ENCODE measurements at places on chromosomes 6 and 20.
A peak's percentile ranks its signal among the peaks of the same experiment; 100 is the strongest.

DNA sequence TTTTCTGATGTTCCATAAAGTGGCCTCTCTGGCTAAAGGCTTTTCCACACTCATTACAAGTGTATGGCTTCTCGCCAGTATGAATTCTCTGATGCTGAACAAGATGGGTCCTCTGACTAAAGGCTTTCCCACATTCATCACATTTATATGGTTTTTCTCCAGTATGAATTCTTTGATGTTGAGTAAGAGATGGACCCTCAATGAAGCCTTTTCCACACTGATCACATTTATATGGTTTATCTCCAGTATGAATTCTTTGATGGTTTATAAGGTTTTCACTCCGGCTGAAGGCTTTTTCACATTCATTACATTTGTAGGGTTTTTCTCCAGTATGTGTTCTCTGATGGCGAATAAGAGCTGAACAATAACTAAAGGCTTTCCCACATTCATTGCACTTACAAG lies 20.4 kb downstream of the ZNF184 start:
- DNase-seq = no peak

DNA sequence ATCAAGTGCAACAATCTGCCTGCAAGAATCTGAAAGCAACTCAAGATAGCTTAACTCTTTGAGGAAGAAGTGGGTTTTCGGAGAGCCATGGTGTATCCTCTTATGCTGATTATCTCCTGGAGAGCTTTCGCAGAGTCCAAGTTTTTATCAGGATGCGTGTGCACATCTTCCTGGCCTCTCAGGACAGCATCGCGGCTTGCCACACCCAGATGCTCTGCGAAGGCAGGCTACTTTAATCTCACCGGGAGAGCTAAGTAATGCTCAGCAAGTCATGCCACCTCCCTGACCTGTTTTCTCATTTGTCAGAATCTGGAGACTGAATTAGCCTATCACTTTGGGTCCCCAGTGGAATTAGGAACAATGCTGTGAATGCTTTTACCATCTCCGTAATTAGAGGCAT lies 52.9 kb downstream of the TTI1 start:
- no peak for DNase-seq

DNA sequence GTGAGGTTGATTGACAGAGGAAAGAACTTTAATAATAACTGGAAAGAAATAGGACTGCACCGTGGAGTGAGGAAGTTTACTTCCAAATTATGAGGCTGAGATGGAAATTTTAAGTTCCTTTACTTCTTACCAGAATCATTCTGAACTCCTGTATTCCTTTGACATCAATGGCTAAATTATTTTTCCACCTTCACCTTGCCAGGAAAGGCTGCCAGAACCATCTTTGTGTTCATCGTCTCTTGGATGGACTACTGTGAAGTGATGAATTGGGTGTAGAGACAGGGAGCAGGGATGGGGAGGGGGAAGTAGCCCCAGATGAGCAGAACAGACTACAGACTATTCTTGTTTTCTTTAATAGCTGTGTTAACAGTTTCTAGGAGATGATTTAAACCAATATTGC lies 102.1 kb upstream of the CEP162 start:
- no peak for DNase-seq

GRCh38 chr20:25257756-25258475 lies 10.0 kb downstream of the PYGB start:
- no peak for DNase-seq

- peak; percentile 61 for DNase-seq
Observed at GRCh38 chr6:40799296-40800140, 212.4 kb upstream of the LRFN2 start.

GRCh38 chr6:88238901-88239300 lies 72.8 kb upstream of the CNR1 start:
- DNase-seq = no peak

DNA sequence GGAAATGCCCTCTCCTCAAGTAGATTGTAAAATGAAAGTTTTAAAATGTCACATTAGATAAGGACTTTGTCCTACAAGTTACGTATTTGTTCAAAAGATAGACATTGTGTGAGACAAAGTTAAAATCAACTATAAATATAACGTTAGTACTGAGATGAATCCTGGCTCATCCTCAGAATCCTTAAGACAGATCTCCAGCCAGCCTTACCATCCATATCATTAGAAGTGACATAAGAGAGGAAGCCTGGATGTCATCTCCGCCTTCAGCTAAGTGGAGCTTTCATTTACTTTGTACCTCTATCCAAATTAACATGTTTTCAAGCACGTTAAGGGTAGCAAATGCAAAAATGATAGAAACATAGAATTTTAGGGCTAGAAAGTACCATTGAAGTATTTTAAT lies 59.1 kb downstream of the SCAF8 start:
- no peak for DNase-seq

Data from glutamatergic neuron (in vitro differentiated cells).